ENCODE measurements at places on chromosomes 5 and 9.

- DNase-seq, result no peak
- no peak overlapping the region for H3K4me3 ChIP-seq
- no peaks in the 10 kb centered on the region for H3K36me3 ChIP-seq
- H3K4me1 ChIP-seq, result peaks cover 8% of the 10 kb centered on the region
Measured at GRCh38 chr9:134165357-134166315, 1.3 kb upstream of the RNU6ATAC start.

DNA sequence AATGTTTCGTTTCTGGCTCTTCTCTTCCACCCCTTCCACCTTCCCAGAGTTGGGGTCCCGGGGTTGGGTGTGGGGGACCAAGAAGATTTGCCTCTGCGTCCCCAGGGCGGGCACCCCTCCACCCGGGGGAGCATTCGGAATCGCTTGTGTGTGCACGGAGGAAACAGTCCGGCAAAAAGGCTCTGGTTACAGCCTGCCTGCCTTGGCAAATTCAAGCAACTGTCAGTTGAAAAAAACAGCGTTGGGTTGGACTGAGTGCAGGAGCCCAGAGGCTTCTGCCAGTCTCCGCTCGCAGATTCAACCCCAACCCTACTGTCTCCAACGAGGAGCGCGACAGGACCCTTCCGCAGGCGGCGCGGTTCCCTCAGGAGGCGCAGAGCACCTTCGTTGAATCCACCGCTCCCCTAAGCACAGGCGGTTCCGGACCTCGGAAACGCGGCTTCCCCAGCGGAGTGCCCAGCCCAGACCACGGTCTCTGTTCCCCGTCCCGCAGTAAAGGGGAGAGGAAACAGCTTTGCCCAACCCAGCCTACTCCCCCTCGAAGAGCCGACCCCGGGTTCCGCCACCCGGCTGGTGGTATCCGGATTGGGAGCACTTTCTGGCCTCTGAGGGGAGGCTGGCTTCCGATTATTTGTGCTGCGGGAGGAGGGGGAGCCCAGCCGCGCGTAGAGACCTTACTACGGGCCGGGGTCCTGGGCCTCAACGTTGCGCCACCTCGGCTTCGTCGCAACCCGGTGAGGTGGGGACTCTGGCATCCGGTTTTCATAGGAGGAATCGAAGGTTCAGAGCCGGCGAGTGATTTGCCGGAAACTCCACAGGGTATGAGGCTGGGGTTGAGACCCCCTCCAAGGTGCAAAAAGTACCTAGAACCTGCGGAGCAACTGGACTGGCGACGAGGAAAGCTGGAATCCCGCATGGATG lies 9.6 kb downstream of the LHX6 start:
- H3K4me1 ChIP-seq, result no peaks in the 10 kb centered on the region
- no peak for DNase-seq
- H3K4me3 ChIP-seq, result no peak overlapping the region
- H3K36me3 ChIP-seq, result no peaks in the 10 kb centered on the region

- peaks cover 56% of the 10 kb centered on the region for H3K4me1 ChIP-seq
- H3K27me3 ChIP-seq, result no peaks in the 10 kb centered on the region
- H3K27ac ChIP-seq, result peak overlapping the region; percentile 98
- H3K4me3 ChIP-seq, result peak overlapping the region; percentile 9
Measured at GRCh38 chr9:129482521-129483414, 138.1 kb downstream of the C9orf50 start.

- H3K4me1 ChIP-seq, result peaks cover 22% of the 10 kb centered on the region
- no peaks in the 10 kb centered on the region for H3K27me3 ChIP-seq
- H3K4me3 ChIP-seq, result peak overlapping the region; percentile 91
Measured at GRCh38 chr5:138542180-138542955, 668 bp downstream of the ETF1 start.

DNA sequence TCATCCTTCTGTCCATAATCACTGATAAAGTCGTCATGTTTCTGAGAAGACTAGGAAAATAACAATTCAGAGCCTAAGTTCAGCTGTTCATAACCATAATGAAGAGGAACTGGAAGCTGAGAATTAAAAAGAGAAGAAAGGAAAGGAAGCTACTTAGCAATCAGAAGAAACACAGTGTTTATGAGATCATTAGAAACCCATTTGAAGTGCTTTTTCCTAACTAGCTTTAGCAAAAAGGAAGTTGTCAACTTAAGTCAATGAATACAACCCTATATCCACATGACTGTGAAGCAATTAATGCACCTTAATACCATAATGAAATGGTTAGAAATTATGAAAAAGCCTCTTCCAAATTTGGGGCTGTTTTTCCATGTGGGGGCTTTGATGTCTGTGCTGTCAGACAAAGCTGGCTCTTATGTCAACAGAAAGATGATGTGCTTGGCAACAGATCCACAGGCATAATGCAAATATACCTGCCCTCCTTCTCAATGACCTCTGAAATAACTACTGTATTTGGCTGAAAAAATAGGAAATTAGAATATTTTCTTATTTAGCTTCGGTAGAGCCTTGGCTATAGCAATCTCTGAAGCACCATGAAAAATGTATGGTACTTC lies 463.5 kb downstream of the RASEF start:
- H3K4me1 ChIP-seq, result peaks cover 5% of the 10 kb centered on the region
- no peaks in the 10 kb centered on the region for H3K27me3 ChIP-seq
- H3K27ac ChIP-seq, result no peak overlapping the region
- no peaks in the 10 kb centered on the region for H3K36me3 ChIP-seq
- no peak overlapping the region for H3K4me3 ChIP-seq

DNA sequence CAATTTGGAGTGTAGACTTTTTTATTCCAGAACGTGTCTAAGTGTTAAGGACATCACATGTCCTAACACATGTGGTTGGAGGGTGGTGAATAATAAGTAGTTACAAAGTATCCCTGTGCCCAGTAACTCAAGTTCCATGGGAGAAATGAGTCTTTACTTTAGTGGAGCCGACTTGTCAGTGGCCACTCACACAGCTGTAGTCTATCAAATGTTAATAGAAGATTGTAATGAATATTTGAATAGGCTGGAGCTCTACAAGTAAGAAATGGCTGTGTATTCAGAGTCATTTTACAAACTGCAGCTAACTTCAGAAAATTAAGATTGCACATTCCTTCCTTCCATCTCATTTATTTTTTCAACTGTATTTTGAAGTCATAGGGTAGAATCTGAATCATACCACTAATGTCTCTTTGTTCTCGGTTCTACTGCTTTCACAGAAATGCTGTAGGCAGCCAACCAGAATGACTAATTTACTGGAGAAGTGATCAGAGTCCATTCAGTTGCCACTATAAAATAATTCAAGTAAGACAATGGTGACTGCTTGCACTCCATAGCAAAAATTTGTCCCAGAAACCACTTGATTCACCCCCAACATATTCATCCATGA lies 394.8 kb downstream of the NR2F1-AS1 start:
- DNase-seq, result peak; percentile 93
- no peak overlapping the region for H3K4me3 ChIP-seq
- no peaks in the 10 kb centered on the region for H3K36me3 ChIP-seq

GRCh38 chr9:130751631-130752355 lies 58.2 kb downstream of the EXOSC2 start:
- H3K27ac ChIP-seq, result no peak overlapping the region
- H3K4me3 ChIP-seq, result no peak overlapping the region
- no peak for DNase-seq
- peaks cover 5% of the 10 kb centered on the region for H3K4me1 ChIP-seq

- no peak for DNase-seq
- no peak overlapping the region for H3K4me3 ChIP-seq
- no peaks in the 10 kb centered on the region for H3K36me3 ChIP-seq
- peaks cover 14% of the 10 kb centered on the region for H3K4me1 ChIP-seq
- H3K27me3 ChIP-seq, result no peaks in the 10 kb centered on the region
Measured at GRCh38 chr9:86766511-86766910, 180.8 kb downstream of the GAS1 start.

DNA sequence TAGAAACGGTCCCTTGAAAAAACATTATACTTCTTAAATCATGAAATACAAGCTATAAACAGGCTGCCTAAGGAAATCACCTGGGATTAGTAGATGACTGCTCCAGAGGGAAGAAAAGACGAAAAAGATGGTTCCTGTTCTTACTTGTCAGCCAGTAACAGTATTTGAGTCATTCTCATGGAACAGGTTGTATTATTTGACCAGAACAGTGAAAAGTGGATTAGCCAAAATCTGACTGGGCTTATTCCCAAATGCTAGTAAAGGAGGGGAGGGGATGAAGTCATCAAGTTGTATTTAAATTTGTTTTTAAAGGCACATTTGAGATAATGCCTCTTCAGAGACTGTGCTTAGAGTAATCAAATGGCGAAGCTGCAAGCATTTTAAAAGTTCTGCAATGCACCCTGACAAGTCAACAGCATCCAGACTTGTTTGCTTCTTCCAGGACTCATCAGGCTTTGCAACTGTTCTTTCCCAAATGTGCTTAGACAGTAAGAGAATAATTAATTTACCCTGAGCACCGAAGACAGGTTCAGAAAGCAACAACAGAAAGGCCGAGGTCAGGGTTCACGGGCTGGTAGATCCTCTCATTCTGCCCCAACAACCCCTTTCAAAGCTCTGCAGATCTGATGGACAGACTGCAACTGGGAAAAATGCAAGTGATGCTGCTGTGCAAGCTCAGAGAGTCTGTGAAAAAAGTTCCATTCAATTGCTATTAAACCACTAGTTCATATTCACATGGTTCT lies 800.6 kb downstream of the KCTD16 start:
- H3K4me1 ChIP-seq, result no peaks in the 10 kb centered on the region
- no peak overlapping the region for H3K4me3 ChIP-seq
- DNase-seq, result no peak
- H3K27me3 ChIP-seq, result no peaks in the 10 kb centered on the region

GRCh38 chr5:170971-171800 lies 20.1 kb upstream of the LRRC14B start:
- H3K27me3 ChIP-seq, result no peaks in the 10 kb centered on the region
- H3K27ac ChIP-seq, result no peak overlapping the region
- H3K4me1 ChIP-seq, result peaks cover 24% of the 10 kb centered on the region
- no peak overlapping the region for H3K4me3 ChIP-seq

DNA sequence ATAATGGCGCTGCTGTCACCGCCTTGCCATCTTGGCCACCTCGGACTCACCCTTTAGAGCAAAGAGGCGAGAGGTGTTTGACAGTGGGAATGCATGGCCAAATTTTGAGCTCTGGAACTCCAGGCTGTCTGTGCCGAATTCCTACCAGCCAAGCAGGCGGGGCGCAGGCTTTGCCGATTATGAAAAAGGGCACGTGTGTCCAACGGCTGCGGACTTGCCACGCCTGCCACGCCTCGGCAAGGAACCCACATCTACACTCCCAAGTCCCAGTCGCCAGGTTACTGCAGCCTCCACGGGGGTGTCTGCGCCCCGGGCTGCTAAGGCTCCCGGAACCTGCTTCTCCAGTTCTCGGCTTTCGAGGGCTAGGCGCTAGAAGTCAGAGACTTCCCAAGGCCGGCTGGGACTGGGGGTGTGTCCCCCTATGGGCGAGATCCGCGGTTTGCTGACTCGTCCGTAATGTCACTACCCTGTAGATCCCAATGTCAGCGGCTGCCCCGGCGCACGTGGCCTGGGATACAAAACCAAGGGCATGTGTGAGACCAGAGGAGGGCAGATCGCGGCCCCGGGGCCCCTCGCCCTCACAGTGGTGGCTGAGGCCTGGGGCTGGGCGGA lies 2.8 kb downstream of the NPR3 start:
- no peaks in the 10 kb centered on the region for H3K36me3 ChIP-seq
- H3K4me1 ChIP-seq, result peaks cover 25% of the 10 kb centered on the region
- peak overlapping the region; percentile 71 for H3K4me3 ChIP-seq
- no peak for DNase-seq
- no peak overlapping the region for H3K27ac ChIP-seq

DNA sequence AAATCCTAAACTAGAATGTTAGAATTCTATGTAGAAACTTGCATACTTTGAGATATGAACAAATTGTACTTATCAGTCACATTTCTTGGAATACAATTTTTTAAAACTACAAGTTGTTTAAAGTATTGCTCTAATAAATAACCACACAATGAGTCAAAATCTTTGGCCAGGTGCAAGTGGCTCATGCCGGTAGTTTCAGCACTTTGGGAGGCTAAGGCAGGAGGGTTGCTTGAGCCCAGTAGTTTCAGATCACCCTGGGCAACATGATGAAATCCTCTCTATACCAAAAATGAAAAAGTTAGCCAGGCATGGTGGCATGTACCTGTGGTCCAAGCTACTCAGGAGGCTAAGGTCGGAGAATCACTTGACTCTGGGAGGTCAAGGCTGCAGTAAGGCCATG lies 257.8 kb downstream of the COX7C start:
- H3K36me3 ChIP-seq, result no peaks in the 10 kb centered on the region
- no peak for DNase-seq
- H3K27me3 ChIP-seq, result no peaks in the 10 kb centered on the region
- no peaks in the 10 kb centered on the region for H3K4me1 ChIP-seq

DNA sequence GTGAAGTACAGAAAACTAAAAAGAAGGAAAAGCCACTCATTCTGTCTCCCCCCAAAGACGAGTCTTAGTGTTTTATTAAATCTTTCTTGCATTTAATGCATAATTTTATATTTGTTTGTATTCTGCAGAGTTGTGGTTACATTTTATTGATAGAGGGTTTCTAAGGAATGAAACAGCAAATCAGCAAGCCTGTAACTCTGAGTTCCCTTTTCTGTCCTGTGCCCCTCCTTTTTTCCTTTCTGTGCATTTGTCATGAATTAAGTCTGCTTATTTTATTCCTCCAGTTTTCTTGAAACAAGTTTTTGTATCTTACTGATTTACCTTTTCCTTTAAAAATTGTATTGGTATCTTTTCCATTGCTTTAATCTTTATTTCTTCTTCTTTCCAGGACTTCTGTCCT lies 132.8 kb downstream of the MUSK start:
- H3K4me1 ChIP-seq, result peaks cover 3% of the 10 kb centered on the region
- H3K27ac ChIP-seq, result no peak overlapping the region
- H3K27me3 ChIP-seq, result no peaks in the 10 kb centered on the region
- DNase-seq, result no peak
- no peak overlapping the region for H3K4me3 ChIP-seq
- H3K36me3 ChIP-seq, result no peaks in the 10 kb centered on the region

DNA sequence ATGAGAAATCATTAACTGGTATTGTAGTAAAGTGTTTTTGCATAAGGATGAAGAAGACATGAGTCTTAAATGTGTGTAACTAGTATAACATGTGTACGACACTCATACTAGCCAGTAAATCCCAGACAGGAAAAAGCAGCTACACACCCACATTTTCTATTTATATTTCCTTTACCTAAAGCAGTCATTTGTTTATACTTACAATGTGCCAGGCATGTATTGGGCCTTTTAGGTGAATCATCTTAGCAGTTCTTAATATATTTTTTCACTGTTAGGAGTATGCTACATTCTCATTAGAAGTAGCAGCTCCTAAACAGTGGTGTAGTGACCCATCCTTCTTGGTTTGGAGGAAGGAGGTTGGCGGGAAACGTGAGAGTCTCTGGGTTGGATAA lies 55.8 kb upstream of the TMC1 start:
- DNase-seq, result peak; percentile 60
- no peaks in the 10 kb centered on the region for H3K36me3 ChIP-seq
- no peak overlapping the region for H3K4me3 ChIP-seq
- no peaks in the 10 kb centered on the region for H3K27me3 ChIP-seq

Measured in astrocyte (in vitro differentiated cells and primary cell).